NCI-H774 (cell line): ENCODE measurements at places on chromosomes 16 and 17.
A peak's percentile ranks its signal among the peaks of the same experiment; 100 is the strongest.

GRCh38 chr17:18380471-18381157 is 3.0 kb downstream of the EVPLL start:
- DNase-seq, result no peak

- DNase-seq, result no peak
Measured at GRCh38 chr17:45155483-45155882, 6.2 kb upstream of the HEXIM2 start.

GRCh38 chr17:45757431-45758218 is 26.5 kb upstream of the CRHR1 start:
- DNase-seq, result no peak

GRCh38 chr16:77169650-77170236 is 21.2 kb upstream of the MON1B start:
- DNase-seq, result peak; percentile 2

- no peak for DNase-seq
Measured at GRCh38 chr16:12682432-12683165, 121.1 kb downstream of the CPPED1 start.

DNA sequence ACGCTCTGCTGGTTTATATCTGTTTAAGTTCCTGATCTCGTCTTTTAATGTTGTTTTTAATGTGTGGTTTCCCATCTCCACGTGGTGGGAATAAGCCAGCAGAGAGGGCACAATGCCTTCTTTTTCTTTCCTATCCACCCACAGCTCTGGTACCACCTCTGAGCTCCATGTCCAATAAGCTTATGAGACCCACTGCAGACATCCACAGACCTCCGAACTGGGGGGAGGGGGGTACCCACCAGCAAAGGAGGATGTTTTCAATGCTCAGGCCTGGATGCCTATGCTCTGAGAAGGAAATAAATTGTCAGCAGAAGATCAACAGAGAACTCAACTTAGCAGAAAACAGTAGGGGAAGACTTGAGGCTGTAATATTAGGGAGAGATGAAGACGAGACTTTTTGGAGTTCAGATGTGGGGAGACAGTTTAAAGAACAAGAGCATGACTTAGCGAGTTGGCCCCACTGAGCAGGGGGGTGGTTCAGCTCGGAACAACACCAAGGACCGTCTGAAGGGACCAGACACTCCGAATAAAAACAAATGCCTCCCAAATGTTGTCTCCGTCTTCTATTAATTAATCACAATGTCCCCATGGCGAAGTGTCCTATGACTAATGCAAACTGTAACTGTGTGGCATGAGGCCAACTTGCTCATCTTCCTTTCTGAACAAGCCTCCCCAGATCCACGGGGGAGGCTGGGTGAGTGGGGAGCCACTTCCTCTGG is 62.7 kb downstream of the GAS7 start:
- DNase-seq, result no peak

DNA sequence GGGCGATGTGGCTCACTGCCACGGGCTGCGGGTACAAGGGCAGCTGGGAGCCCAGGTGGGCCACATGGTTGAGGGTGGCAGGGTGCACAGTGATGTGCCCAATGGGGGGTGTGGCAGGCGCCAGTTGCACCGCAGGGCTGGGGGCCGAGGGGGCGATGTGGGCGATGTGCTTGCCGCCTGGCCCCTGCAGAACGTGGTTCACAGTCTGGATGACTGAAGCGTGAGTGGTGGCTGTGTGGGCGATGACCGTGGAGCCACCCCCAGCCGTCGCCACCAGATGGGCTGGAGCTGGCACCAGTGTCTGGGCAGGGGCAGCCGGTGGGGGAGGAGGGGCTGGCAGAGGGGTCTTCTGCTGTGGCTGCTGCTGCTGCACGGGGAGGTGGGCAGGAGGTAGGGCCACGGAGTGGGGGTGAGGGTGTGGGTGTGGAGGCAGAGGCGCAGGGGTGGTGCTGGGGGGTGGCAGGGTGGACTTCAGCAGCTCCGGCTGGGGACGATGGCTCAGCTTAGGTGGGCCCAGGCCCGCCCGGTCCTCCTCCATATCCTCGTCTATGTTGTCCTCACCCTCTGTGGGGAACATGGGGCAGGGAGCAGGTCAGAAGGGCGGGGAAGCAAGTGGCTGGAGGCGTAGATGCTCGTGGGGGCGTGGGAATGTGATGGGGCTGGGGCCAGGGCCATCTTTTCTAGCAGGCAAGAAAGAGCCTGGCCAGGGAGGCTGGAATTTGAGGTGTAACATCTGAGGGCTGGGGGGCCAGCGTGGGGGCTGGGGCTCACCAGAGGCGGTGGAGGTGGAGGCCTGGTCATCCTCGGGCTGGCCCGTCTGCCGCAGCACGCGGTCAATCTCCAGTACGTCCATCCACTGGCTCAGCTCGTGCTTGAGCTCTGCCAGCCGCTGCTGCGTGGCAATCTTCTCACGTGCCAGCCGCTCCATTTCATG is 13.5 kb downstream of the MNT start:
- DNase-seq, result no peak

- no peak for DNase-seq
Measured at GRCh38 chr17:33848433-33848832, 406.7 kb upstream of the CCL2 start.

DNA sequence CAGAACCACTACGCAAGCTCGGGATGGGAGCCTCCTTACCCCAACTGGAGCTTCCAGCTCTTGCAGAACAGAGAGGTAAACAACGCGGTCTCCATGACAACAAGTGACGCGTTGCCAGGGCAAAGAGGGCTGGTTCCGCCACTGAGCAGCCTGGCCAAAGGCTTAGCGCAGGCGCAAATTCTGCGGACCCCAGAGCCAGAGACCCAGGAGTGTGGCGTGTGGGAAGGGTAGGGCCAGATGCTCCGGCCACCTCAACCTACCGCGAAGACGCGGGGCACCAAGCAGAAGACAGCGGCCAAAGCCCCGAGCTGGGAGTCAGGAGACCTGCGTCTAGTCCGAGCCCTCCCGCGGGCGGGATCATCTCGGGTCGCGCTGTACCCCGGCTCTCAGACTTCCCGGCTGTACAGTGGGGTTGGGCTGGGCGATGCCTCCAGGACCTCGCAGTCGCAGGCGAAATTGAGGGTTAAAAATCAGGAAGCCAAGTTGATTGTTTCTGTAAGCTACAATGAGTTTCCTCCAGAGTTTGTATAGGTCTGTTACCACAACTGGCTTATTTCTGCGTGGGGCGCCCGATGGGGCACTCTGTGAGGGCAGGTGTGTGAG is at the start of gene TEKT1:
TSS of gene TEKT1 (minus strand) at position 69 of the 603 bp plus-strand sequence. CDS start 1,353 bp downstream, outside the sequence.
- DNase-seq, result peak; percentile 50

- DNase-seq, result no peak
Measured at GRCh38 chr16:11180489-11180888, 75.5 kb downstream of the SOCS1 start.

- DNase-seq, result no peak
Measured at GRCh38 chr16:15434079-15434424, 336 bp upstream of the BMERB1 start.

- DNase-seq, result no peak
Measured at GRCh38 chr17:66541461-66542128, 239.2 kb downstream of the PRKCA start.
